ENCODE measurements at places on chromosomes 16 and 17.
A peak's percentile ranks its signal among the peaks of the same experiment; 100 is the strongest.

- peaks cover 23% of the 10 kb centered on the region for H3K36me3 ChIP-seq
- H3K27me3 ChIP-seq = no peaks in the 10 kb centered on the region
- no peak overlapping the region for H3K4me3 ChIP-seq
Observed at GRCh38 chr16:15658149-15658548, 8.1 kb downstream of the NDE1 start.

- no peak overlapping the region for H3K27ac ChIP-seq
- DNase-seq = no peak
- peaks cover 5% of the 10 kb centered on the region for H3K27me3 ChIP-seq
- H3K36me3 ChIP-seq = no peaks in the 10 kb centered on the region
Observed at GRCh38 chr17:7111784-7112509, 2.7 kb downstream of the ASGR2 start.

DNA sequence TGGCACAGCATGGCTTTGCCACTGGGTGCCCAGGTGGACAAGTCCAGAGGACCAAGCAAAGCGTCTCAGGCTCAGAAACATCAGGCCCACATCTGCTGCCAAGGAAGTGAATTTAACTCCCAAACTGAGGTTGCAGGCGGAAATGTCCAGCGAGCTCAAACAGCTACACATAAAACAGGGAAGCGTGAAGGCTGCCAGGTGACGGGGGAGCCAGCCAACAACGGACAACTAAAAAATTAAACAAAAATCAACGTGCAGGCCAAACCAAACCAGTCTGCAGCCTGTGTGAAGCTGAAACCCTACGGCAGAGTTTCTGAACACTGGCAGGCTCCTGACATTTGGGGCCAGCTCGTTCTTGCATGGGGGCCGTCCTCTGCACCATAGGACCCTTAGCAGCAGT is 2.5 kb downstream of the TK1 start:
- H3K36me3 ChIP-seq = peaks cover 21% of the 10 kb centered on the region
- peak overlapping the region; percentile 48 for H3K4me3 ChIP-seq
- H3K27ac ChIP-seq = peak overlapping the region; percentile 22
- no peaks in the 10 kb centered on the region for H3K27me3 ChIP-seq

DNA sequence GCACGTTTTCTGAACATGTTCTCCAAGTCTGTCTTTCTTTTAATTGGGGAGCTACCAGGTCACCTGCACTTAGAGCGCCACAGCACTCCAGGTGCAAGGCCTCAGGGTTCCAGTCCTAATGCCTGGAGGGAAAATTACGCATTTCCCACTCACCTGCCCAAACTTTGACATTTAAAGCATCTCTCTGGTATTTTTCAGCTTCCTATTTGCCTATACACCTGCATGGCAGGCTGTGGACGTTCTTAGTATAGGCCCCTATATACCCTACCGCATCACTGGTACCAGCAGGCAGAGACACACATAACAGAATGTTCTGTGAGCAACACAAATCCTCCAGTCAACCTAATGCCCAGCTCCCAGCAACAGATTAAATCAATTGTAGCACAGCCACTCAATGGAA is 213.3 kb downstream of the MRTFB start:
- peaks cover 2% of the 10 kb centered on the region for H3K36me3 ChIP-seq
- peaks cover 20% of the 10 kb centered on the region for H3K4me1 ChIP-seq
- DNase-seq = no peak
- peaks cover 6% of the 10 kb centered on the region for H3K27me3 ChIP-seq

DNA sequence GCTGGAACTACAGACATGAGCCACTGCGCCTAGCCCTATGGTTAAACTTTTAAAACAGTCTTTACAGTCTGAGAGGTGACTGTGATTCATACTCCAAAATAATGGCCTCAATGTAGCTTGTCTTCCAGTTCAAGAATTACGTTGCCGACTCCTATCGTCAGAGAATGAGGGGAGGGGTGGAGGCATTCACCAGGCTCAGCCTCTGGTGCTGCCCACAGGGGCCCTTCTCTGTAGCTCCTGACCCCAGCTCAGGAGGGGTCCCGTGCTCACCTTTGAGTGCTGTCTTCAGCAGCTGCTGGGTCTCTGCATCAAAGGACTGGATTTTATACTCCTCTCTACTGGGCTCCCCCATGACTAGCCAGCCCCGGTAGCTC is 1.2 kb downstream of the MIF4GD start:
- H3K27ac ChIP-seq = peak overlapping the region; percentile 84
- H3K4me3 ChIP-seq = peak overlapping the region; percentile 88
- DNase-seq = no peak
- peaks cover 36% of the 10 kb centered on the region for H3K4me1 ChIP-seq

- H3K27ac ChIP-seq = peak overlapping the region; percentile 80
- no peaks in the 10 kb centered on the region for H3K27me3 ChIP-seq
- H3K4me1 ChIP-seq = peaks cover 65% of the 10 kb centered on the region
- DNase-seq = peak; percentile 53
- H3K4me3 ChIP-seq = peak overlapping the region; percentile 91
Observed at GRCh38 chr17:42288803-42289610, 709 bp downstream of the STAT5A start.

DNA sequence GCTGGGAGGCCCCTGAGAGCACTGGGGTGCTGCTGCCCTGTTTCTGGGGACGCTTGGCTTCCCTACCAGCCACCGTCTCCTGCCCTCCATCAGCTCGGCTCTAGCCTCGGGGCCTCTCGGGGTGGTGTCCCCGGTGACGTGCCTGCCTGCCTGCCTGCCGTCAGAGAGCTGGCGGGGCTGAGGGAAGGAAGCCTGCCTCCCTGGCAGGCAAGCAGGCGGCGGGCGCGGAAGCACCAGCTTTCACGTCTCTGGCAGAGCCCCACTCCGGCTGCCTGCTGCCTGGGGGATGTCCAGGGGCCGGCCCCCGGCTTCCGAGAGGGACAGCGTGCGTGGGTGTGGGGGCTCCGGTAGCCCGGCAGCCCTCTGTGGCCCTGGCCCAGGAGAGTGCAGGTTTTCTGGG is 9.3 kb downstream of the CENPX start:
- no peak for DNase-seq
- no peaks in the 10 kb centered on the region for H3K4me1 ChIP-seq

- peaks cover 4% of the 10 kb centered on the region for H3K27me3 ChIP-seq
- H3K36me3 ChIP-seq = no peaks in the 10 kb centered on the region
- no peak overlapping the region for H3K4me3 ChIP-seq
- no peaks in the 10 kb centered on the region for H3K4me1 ChIP-seq
Observed at GRCh38 chr16:77618951-77619350, 103.4 kb upstream of the NUDT7 start.

DNA sequence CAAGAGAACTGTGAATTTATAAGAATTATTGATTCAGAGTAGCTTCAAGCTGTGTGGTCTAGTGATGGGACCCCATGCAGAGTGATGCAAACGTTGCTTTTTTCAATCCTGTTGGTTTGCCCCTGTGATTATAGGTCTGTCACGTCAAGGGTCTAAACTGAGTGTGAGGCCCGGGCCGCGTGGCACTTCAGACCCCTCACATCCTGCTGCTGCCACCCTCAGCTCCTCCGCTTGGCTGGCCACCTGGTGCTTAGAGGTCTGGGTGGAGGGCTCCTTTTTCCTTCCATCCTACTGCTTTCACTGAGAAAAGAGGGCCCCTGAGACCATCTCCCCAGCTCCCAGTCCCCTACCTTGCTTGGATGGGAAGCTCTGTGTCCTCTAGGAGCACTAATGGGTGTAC is 12.0 kb downstream of the MYL4 start:
- peaks cover 32% of the 10 kb centered on the region for H3K4me1 ChIP-seq
- no peak for DNase-seq
- no peak overlapping the region for H3K4me3 ChIP-seq
- H3K27me3 ChIP-seq = peaks cover 5% of the 10 kb centered on the region
- no peaks in the 10 kb centered on the region for H3K36me3 ChIP-seq

GRCh38 chr17:80112471-80113032 is 11.2 kb downstream of the GAA start:
- H3K4me3 ChIP-seq = no peak overlapping the region
- DNase-seq = no peak
- peaks cover 2% of the 10 kb centered on the region for H3K27me3 ChIP-seq

- no peak for DNase-seq
- peaks cover 22% of the 10 kb centered on the region for H3K36me3 ChIP-seq
- H3K4me1 ChIP-seq = peaks cover 92% of the 10 kb centered on the region
- peak overlapping the region; percentile 79 for H3K27ac ChIP-seq
Observed at GRCh38 chr17:40329839-40330794, 21.1 kb downstream of the RARA start.
